ENCODE measurements at places on chromosomes 1 and 21.

GRCh38 chr1:156194300-156194652, 372 bp downstream of the SLC25A44 start:
- DNase-seq = no peak

GRCh38 chr1:207429963-207430362, 24.2 kb upstream of the CR2 start:
- DNase-seq = no peak

- no peak for DNase-seq
Measured at GRCh38 chr1:27099135-27099586, 55.8 kb downstream of the SLC9A1 start.

GRCh38 chr1:99441299-99442095, 177.2 kb downstream of the PLPPR4 start:
- no peak for DNase-seq

DNA sequence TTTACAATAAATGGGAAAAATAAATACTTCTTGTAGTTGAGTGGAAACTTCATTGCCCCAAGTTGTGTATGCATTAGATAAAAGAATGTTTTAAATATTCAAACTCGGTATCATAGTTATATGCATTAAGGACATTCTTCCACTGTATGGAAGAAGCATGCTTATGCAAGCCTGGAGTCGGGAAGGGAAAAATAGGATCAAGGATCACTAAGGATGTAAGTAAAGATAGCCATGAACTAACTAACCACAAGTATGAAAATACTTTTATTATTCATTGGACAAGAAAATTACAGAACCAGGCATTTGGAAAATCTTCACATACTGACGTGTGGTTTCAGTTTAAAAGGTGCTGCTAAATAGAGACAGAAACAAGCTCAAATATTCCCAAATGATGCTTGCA, 26.9 kb upstream of the DPYD start:
- DNase-seq = no peak

GRCh38 chr1:2074944-2075740, 24.9 kb downstream of the PRKCZ start:
- DNase-seq = no peak

DNA sequence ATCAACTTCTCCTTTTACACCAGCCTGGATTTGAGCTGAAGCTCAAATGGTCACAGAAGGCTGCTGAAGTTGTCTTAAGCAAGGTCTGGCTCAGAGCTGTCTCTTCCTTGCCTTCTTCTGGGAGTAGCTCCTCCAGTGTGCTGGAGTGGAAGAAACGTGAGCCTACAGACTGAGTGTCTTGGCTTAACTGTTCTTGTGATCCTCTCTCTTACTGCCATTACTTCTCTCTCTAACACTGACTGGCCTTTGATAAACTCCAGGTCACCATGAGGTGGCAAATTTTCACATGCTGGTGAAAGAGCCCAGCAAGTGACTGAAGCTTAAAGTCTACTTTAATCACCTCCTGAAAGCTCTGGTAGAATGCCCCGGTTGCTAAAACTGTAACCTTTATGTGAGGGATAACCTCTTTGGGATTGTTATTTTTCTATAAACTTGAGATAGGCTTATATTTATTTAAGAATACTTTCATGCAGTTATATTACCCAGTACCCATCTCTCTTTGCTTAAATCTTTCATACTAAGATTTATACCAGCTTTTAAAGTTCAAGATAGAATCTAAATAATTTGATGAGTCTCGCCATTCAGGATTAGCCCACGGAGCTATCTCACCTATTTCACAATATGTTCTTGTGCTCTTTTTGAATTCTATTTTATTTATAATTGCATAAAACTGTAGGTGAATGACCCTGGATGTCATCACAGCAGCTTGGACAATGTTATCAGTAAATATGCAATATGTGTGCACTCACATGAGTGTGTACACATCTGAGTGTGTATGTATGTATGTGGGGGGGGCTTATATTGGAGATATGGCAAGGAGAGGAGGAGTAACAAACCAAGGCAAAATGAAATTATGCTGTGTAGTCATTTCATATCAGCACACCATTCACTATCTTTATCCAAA, 924.0 kb downstream of the LTN1 start:
- DNase-seq = no peak

DNA sequence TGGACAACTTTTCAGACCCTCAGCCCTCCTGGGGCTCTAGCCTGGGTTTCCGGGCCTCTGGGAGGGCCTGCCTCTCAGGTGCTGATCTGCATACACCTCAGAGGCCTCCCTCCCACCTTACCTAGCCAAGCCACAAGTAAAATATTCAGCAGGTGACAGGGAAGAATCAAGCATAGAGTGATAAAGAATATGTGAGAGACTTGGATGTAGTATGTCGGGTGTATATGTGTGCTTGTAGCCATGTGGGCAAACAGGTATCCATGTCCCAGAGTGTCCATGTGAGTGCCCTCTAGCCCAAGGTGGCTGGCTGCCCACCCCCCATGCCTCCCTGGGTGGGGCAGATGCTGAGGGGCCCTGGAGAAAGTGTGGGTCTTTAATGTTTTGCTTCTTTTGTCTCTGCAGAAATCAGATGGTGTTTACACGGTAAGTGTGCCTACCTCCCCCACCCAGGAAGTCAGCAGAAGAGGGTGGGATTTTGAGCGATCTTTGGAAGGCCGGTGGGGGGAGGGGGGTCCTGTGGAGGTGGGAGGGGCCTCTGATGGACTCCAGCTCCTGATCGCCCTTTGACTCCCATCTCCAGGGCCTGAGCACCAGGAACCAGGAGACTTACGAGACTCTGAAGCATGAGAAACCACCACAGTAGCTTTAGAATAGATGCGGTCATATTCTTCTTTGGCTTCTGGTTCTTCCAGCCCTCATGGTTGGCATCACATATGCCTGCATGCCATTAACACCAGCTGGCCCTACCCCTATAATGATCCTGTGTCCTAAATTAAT, 3.4 kb downstream of the FCER1G start:
- DNase-seq = no peak

- DNase-seq = no peak
Measured at GRCh38 chr1:40755067-40755466, 28.5 kb upstream of the KCNQ4 start.

GRCh38 chr1:13818926-13819325, 118.9 kb downstream of the PRDM2 start:
- no peak for DNase-seq

- DNase-seq = no peak
Measured at GRCh38 chr1:204424621-204425020, 13.0 kb upstream of the PPP1R15B start.

DNA sequence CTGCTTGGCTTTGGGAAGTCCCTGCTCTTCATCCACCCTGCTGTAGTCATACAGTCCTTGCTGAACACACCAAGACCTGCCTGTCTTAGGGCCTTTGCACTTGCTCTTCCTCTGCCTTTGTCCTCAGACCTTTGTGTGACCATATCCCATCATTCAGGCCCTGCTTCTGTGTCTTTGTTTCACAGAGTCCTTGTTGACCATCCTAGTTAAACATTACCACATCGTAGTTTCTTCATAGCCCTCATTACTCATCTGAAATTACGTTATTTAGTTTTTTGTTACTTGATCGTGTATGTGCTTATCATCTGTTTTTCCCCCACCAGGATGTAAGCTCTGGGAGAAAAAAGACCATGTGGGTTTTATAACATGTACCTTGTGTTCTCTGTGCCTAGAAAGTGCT, 18.3 kb upstream of the SPRR5 start:
- DNase-seq = no peak

DNA sequence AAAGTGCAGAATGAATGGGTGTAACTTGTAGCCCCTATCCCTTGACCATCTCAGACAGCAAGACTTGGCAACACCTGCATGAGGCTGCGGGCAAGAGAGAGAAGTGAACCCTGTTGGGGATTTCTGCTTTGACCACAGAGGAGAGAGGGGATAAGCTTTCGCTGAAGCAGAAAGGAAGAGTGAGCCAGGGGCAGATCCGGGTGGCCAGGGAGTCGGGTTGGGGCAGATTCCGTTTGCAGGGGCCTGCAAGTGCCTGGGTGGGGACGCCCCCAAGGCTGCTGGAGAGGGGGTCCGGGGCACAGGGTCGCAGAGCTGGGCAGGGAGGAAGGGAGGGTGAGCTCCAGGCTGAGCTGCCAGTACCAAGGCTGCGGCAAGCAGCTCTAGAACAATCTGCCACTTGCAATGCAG, 25.3 kb upstream of the PIK3CD start:
- no peak for DNase-seq

GRCh38 chr21:26846036-26846931, 1.1 kb upstream of the ADAMTS1 start:
- DNase-seq = no peak

GRCh38 chr1:168146626-168147025, 9.9 kb upstream of the GPR161 start:
- DNase-seq = no peak

- DNase-seq = no peak
Measured at GRCh38 chr1:46749404-46749803, 30.5 kb upstream of the EFCAB14 start.

- no peak for DNase-seq
Measured at GRCh38 chr1:221979444-221980032, 237.6 kb upstream of the DUSP10 start.

GRCh38 chr1:204672482-204673121, 12.9 kb downstream of the LRRN2 start:
- no peak for DNase-seq

GRCh38 chr1:109243221-109243620, 6.1 kb upstream of the CELSR2 start:
- no peak for DNase-seq

- DNase-seq = no peak
Measured at GRCh38 chr1:113998361-113998760, 19.1 kb downstream of the OLFML3 start.

- DNase-seq = no peak
Measured at GRCh38 chr1:15762546-15762945, 4.0 kb downstream of the FBLIM1 start.

DNA sequence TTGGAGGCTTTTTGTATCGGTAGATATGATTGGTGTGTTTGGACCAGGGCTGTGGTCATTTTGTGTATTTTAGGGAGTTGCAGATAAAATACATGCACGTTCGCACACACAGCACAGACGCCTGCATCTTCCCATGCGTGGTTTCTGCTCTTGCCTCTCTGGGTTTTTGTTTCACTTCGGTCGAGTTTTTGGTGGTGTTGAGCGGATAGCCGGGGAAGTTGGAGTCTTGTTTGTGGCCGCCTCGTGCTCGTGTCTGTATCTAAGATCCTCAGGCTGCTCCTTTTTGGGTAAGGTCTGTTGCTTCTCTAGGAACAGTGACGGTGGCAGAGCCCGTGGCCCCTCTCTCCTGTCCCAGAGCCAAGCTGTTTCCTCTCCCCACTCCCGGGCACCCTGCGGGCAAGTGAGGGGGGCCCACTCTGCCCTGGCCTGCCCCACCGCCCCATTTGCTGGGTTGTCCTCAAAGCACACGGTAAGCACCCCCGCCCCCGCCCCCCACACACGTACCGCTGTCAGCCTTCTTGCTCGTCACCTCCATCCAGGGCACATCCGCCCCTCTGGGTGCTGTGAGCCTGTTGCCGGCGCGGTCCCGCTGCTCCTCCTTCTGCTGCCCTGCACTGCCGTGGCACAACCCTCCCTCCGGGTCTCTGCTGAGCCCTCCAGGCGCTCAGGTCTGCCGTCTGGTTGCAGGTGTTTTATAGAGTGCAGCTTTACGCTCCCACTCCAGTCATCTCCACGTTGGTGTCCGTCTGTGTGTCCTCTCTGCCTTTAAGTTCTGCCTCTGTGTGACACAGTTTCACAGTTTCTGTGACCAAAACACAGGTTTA, 51.9 kb downstream of the AGPAT3 start:
- peak; percentile 24 for DNase-seq

GRCh38 chr1:224459966-224460365, 25.4 kb upstream of the WDR26 start:
- no peak for DNase-seq

- no peak for DNase-seq
Measured at GRCh38 chr1:100308777-100309176, 42.8 kb downstream of the RTCA start.

- no peak for DNase-seq
Measured at GRCh38 chr1:188022661-188023060, 1193.9 kb downstream of the PLA2G4A start.

- DNase-seq = no peak
Measured at GRCh38 chr1:94790246-94790645, 29.9 kb upstream of the SLC44A3 start.

DNA sequence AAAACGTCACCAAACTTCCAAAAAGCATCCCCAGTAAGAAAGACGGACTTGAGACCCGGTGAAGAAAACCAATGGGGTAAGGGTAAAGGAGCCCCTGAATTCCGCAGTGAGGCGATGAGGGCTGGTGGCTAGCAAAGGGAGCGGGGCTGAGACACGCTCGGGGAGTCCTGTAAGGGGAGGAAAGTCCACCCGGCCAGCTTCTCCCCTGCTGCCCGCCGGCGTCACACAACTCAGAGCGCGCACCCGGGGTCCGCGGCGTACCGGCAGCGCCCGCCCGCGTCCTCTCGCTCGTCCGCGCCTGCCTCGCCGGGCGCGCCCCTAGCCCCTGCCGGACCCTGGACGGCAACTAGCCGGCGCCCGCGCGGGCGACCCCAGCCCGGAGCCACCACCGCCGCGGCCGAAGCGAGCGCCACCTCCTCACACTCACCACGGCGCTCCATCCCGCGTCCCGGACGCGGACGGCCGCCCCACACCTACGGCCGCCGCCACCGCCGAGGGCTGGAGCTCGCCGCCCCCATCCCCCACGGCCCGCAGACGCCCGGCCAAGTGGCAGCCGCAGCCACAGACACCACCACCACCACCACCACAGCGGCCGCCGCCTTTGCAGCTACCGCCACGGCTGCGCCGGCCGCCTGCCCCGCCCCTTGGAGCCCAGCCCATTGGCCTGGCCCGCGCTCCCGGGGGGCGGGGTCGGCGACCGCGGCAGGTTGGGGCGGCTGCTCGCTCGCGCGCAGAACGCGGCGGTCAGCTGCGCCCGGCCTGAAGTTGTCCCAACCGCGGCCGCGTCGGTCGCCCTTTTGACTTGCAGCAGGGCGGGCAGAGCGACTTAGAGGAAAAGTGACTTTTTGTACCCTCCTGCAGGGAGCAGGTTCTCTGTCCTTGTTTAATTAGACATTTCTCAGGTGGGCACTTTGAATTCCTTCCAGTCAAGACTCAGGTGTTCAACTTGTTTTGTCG, 10.0 kb upstream of the ARHGAP29 start:
- no peak for DNase-seq

DNA sequence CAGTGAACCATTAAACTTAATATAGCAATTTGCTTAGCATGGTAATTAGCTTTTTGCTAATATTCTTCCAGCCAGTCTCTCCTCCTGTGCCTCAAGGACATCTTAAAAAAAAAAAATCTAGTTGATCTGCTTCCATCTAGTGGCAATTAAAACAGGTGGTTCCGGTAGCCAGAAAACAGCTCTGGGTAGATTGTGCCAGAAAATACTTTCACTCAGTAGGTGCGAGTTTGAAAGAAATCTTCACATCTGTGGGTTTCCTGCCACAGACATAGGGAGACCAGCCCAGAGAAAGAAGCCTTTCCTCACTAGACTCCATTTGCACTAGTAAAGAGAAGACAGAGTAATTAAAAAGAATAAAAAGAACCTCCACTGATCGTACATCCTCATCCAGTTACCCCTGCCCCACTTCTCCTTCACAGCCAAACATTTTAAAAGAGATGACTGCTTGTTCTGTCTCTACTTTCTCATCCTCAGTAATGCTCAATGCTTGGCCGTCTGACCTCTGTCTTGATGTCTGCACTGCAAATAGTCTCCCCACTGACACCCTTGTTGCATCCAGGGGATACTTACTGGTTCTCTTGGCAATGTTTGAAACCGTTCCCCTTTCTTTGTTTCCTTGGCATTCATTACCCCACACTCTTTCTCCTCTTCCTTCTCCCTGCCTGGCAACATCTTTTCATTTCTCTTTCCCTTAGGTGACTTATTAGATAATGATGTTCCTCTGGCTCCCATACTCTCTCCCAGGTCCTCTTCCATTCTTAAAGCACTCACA, 16.9 kb downstream of the SELL start:
- DNase-seq = no peak
